ENCODE measurements at places on chromosomes 12 and 14.

DNA sequence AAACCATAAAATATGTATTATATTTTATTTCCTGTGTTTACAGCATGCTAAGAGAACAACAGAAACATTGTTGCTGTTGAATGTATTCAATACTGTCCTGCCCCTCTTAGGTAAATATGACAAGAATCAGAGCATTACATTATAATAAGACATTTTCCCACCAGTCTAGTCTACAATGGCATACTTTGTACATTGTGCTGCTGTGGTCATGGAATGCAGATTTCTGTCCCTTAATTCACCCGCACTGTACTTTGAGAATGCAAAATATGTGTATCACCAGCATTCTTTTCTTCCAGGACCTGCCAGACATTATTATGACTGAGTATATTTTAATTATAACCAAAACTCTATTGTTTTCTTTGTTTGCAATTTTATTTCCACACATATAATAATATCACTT, 16.5 kb upstream of the OR10AD1 start:
- DNase-seq = no peak

GRCh38 chr14:60648934-60649874, at the start of gene SIX1:
TSS of gene SIX1 (minus strand) at chr14:60649477. CDS start at chr14:60649189, 288 bp downstream.
- DNase-seq = no peak

- DNase-seq = peak; percentile 45
These were observed at the start of gene RARG for GRCh38 chr12:53231921-53232645. TSS of gene RARG (minus strand) at chr12:53232209. CDS start at chr12:53227545, 4,664 bp downstream.

DNA sequence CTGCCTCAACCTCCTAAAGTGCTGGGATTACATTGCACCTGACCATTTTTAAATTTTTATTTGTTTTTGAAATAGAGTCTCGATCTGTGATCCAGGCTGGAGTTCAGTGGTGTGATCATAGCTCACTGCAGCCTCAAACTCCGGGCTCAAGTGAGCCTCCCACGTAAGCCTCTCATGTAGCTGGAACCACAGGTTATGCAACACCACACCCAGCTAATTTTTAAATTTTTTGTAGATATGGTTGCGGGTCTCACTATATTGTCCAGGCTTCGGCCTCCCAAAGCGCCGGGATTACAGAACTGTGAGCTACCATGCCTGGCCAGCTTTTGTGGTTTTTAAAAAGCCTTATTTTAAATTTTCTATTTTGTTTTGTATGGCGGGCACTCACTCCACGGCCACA, 2.2 kb upstream of the DRAM1 start:
- no peak for DNase-seq

GRCh38 chr14:24315807-24316596, 4.7 kb downstream of the LTB4R start:
- DNase-seq = no peak

- DNase-seq = no peak
These were observed 525 bp upstream of the FAR2 start for GRCh38 chr12:29148596-29148910.

GRCh38 chr12:1080520-1081223, 89.6 kb downstream of the ERC1 start:
- DNase-seq = no peak

DNA sequence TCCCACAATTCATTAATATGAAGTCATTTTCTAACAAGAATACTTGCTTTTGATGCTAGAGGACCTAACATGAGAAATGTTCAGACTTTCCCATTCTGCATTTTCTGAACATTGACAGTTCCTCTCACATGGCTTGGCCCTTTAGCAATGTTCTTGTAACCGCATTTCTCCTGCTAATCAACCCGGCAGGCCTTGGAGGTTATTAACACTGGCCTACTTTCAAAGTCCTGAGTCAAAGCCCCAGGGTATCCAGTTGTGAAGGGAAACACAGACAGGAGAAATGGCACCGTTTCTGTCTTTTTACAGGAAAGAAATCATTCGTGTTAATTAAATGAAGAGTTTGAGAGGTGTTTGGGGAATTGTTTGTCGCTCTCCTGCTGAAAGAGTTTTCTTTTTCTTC, 446.5 kb upstream of the MIS18BP1 start:
- no peak for DNase-seq

GRCh38 chr12:40149673-40150260, 43.9 kb upstream of the SLC2A13 start:
- DNase-seq = no peak

GRCh38 chr14:93062890-93063289, 52.8 kb downstream of the ITPK1 start:
- DNase-seq = no peak

GRCh38 chr14:101918065-101918989, 46.0 kb upstream of the DYNC1H1 start:
- no peak for DNase-seq

DNA sequence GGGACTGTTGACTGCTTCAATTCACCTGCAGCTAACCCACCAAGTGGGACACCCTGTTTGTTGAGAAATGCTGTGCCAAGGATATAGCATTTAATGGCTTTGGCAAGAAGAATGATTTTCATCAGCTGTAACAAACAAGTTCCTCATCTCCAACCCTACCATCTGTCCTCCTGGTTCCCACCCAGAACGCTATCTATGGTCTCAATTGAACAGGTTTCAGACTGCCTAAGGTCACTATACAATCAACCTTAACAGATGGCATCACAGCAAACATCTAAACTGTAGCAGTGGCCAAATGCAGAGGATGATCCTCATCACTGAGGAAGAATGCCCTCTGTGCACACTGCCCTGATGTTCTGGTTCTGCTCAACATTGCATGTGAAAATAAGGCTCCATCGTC, 546.2 kb upstream of the FOXG1 start:
- DNase-seq = no peak

DNA sequence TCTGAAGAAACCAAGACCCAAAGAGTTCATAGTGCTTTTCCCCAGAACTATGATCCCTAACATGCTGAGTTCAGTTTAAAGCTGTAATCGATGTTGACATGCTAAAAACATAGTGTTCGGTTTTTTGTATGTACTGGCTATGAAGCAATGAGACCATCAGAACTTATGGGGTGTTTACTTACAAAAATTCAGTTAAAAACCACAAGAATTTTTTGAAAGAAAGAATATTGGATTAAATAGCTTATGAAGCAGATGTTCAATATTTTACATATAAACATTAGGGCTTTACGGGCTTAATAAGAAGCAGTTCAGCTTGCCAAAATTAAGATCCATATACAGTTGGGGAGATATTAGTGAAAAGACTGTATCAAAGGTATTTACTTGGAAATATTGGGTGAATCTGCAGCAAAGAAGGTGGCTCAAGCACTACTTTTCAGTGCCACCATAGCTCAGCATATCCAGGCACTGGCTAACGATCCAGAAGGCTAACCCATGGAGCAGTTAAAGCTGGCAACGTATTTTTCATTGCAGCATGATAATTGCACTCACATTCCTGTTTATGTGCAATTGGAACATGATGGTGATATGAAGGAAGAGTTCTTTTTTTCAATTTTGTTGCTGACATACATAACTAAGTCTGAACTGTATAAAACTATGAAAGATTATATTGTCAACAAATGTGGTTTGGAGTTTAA, 125.9 kb downstream of the EFCAB11 start:
- no peak for DNase-seq

DNA sequence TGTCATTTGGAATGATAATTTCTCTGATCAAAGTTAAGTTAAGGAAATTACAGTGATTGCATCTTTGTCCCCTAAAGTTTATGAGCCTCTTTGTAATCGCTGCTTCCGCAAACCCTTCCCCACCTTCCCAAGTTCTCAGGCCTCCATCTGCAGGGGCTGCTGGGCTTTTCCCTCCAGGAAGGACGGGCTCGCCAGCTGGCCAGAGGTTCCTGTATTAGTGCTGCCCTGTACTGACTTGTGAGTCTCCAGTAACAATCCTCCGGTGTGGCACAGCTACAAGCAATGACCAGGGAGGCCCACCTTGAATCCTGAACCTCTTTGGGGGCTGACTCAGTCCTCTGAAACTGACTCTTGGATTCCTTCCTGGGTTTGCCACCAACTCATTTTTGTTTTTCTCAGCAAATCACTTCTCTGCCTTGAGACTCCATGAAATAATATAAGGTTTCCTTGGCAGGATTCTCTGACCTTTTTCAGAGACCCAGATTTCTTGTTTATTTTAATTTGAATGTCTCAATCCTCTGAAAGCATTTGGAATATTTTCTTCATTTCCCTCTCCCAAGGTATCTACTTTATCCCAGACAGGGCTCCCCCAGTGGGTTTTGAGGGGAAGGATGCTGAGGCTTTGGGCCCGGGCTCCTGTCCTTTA, 398.6 kb downstream of the ZFP36L1 start:
- DNase-seq = no peak

DNA sequence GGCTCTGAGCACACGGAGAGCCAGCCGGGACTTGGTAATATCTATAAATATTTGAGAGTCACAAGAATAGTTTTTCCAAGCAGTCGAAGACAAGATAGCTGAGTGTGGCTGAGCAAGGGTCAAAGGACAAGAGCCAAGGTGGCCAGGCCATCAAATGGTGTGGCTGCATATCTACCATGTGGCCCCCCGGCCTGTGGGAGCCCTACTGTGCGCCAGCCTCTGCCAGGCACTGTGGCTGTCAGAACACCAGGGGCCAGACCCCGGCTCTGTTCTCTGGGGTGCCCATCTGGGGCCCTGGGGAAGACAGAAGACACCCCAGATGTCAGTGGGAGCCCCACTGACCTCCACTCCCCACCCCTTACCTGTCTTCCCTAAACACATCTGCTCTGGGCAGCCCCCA, 22.7 kb downstream of the BEGAIN start:
- no peak for DNase-seq
